GOT3 (cell line): ENCODE measurements at places on chromosomes 6 and 20.

DNA sequence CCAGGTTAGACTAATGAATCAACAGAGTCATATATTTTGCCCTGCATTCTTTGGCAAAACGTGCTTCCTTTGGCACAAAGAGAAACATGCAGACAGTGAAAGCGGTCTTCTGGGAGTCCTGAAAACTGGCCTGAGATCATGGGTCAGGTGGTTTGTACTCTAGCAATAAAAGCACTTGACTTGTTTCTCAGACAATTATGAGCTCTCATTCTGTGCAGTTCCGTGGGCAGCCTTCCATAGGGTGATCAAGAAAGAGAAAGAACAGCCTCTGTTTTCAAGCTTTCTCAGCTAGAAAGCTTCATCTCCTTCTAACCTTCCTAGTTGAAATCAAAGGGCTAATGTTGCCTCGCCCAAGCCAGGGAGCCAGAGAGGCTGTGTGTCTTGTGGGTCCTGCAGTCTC lies 62.7 kb upstream of the ISM1 start:
- no peak for DNase-seq

GRCh38 chr6:1524040-1524480 lies 85.7 kb upstream of the FOXC1 start:
- DNase-seq, result no peak

GRCh38 chr20:43727980-43728590 lies 1.3 kb upstream of the GTSF1L start:
- DNase-seq, result no peak

GRCh38 chr6:100479179-100480035 lies 14.7 kb upstream of the SIM1 start:
- no peak for DNase-seq

- DNase-seq, result no peak
Observed at GRCh38 chr6:27062755-27063154, 184.7 kb upstream of the PRSS16 start.

DNA sequence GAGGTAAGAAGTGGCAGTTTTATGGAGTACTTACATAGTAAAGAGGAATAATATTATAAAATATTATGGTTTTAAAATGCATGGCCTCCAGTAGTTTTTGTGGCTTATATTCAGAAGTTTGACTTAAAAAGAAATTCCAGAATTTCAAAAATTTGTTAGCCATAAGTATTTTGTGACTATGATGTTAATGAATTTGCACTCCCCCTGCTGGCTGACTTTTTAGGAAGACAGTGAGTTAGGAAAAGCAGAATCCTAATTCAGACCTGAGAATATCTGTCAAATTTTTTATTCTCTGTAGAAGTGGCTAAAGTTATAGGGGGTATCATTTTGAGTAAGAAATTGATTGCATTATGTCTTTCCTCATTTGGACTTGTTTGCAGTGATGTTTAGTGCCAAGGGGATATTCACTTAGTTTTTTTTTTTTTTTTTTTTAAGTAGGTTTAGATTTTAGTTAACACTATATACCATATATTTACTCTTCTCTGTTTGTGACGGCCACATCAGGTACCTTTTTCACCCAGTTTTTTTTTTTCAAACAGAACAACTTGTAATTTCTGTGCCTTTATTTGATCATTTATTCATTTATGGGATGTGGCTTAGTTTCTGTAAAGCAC lies 40.8 kb downstream of the ZFAND3 start:
- no peak for DNase-seq
